ENCODE measurements at places on chromosomes 6 and 20.

- DNase-seq = no peak
Observed at GRCh38 chr6:119187596-119187995, 109.1 kb upstream of the FAM184A start.

- no peak for DNase-seq
Observed at GRCh38 chr20:44038681-44039123, 124.0 kb downstream of the TOX2 start.

GRCh38 chr20:9739991-9740390 is 98.9 kb downstream of the PAK5 start:
- no peak for DNase-seq

DNA sequence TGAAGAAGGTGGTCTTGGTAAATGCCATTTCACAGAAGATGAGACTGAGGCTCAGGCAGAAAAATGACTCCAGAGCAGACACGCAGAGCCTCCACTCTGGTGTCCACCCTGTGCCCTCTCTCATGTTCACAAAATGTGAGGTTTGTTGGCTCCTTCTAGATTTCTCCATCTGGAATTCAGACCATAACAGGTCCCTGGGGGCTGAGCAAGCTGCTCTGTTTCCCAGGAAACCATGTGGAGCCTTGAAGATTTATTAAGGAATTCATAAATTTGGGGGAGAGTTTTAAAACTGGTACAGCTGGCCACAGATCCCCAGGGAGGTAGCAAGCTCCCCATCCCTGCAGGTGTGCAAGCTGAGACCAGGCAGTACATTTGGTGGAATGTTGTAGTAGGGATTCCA is 38.8 kb upstream of the SIRPA start:
- DNase-seq = no peak

All from HT1080 (cell line).